Suprapubic skin (tissue), 4 donors: ENCODE measurements at places on chromosomes 16 and 17.
A peak's percentile ranks its signal among the peaks of the same experiment; 100 is the strongest.

DNA sequence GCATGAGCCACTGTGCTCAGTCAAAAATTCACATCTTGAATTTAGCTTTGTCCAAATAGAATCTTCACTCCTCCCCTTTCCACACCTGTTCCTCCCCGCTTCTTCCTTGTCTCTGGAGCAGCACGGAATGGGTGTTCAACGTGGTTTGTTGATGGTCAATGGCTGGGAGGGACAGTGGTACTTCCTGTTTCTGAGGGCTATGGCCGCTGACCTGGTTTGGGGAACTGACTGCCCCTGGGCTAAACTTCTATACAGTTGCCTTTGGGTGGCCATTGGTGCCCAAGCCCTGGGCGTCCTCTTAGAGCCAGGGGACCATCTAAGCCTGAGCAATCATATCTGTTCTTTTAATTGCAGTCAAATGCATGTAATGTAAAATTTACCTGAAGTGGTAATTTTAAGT lies 19.1 kb upstream of the WFIKKN2 start:
- DNase-seq = no peak

DNA sequence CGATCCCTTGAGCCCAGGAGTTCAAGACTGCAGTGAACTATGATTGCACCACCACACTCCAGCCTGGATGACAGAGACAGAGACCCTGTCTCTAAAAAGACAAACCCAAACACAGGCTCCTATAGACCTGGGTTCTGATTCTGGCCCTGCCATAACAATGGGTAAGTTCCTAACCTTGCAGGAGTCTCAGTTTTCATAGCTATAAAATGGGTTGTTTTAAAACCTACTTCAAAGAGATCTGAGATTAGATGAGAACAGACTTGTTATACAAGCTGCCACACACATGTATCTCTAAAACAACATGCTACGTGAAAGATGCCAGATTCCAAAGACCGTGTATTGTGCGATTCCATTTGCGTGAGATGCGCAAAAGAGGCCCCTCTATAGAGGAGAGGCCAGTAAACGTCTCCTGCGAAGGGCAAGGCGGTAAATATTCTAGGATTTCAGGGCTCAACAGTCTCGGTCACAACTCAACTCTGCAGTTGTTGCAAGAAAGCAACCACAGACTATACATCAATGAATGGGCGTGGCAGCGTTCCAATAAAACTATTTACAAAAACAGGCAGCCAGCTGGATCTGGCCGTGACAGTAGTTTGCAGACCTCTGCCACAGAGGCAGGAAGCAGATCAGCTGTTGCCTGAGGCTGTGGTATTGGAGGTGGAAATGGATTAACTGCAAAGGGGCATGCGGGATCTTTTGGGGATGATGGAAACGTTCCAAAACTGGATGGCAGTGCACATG lies 5.9 kb downstream of the CORO7 start:
- DNase-seq = no peak

- no peak for DNase-seq
These were observed 242.0 kb downstream of the FTO start for GRCh38 chr16:53945996-53946395.

GRCh38 chr16:77660311-77660710 lies 62.0 kb upstream of the NUDT7 start:
- DNase-seq = no peak

DNA sequence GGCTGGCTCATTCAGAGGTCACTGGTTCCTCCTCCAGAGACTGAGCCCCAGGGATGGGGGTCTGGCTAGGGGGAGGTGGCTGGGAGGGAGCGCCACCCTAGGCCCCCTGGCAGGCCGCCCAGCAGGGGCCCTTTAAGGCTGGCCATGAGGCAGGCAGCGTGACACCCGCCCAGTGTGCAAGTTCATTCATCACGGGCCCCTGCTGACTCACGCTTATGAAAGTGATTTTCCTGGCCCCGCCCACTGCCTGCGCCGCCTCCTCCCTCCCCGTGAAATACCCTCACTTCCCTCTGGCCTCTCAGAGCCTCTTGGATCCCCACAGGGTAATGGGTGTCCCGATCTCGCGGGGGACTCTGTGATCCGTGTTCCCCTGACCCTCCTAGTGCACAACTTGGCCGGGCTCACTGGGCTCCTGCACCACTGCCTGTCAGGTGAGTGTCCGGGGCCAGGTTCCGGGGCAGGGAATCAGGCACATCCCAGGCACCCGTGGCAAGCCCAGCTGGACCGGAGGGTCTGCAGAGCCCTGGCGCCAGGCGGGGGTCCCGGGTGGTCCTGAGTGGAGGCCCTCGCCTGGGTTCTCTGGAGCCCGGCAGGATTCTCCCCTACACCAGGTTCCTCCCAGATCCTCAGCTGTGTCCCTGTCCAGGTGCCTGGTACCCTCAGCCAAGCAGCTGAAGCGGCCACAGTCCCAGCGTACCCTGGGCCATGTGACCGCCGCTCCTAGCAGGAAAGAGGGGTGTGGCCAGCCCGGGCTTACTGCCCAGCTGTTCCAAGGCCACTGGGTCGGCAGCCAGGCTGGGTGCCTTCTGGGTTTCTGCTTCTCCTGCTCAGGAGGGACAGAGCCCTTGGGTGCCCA lies at the start of gene OSGIN1:
OSGIN1 (plus strand) TSS at position 301 of the 856 bp plus-strand sequence. CDS start 4,432 bp downstream, outside the sequence.
- peak; percentile 96 for DNase-seq

GRCh38 chr16:69017036-69017783 lies 88.2 kb upstream of the HAS3 start:
- DNase-seq = no peak

DNA sequence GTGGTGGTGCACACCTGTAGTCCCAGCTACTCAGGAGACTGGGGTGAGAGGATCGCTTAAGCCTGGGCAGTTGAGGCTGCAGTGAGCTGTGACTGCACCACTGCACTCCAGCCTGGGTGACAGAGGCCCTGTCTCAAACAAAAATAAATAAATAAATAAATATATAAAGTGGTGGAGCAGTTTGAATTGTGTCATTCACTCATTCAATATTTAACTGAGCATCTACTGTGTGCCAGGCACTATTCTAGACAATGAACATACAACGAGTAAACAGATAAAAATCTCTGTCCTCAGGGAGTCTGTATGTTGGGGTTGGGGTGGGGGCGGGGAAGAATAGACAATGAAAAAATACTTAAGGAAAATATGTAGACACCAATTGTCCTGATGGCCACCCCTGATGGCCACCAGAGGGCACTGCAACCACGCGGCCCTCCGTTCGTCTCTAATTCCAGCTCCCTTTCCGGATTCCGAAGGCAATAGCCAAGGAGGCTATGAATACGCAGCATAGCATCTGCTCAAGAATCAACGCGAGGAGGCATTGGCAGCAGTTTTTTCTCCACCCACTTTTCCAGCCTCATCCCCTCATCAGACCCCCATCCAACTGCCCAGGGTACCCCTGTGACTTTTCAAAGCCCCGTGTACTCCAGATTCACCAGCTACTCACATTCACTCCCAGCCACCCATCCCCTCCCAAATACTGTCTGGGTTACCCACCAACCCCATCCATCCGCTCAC lies 21.4 kb downstream of the QPRT start:
- DNase-seq = peak; percentile 78

- no peak for DNase-seq
These were observed 34.3 kb upstream of the WSCD1 start for GRCh38 chr17:6035801-6036394.

GRCh38 chr16:66344533-66345145 lies 21.9 kb upstream of the CDH5 start:
- DNase-seq = no peak
